ENCODE measurements at places on chromosomes 5 and 9. TPM values are rescaled to one million over a fixed set of nuclear protein-coding genes. Genes with fewer than 3 reads are reported as not detected.
A peak's percentile ranks its signal among the peaks of the same experiment; 100 is the strongest.

DNA sequence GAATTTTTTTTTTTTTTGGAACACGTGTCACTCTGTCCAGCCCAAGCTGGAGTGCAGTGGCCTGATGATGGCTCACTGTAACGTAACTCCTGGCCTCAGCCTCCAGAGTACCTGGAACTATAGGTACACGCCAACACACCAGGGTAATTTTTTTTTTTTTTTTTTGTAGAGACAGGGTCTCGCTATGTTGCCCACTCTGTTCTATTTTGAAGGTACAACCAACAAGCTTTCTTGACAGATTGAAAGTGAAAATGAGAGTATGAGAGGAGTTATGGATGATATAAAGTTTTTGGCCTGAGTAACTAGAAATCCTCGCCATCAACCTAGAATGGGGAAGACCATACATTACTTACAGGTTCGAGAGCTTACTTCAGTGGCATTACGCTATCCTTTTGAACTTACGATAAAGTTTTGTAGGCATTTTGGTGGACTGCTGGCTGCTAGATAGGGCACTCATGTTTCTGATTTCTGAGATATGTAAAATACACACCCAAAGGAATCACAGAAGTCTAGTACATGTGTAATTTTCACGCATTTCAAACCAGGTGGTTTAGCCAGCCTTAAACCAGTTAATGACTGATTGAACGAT lies 806 bp upstream of the CDC42SE2 start:
- DNase-seq: peak; percentile 44

GRCh38 chr5:142601432-142601831 lies 84.5 kb downstream of the FGF1 start:
- DNase-seq: no peak

GRCh38 chr5:87826507-87826906 lies 413.8 kb upstream of the CCNH start:
- no peak for DNase-seq

DNA sequence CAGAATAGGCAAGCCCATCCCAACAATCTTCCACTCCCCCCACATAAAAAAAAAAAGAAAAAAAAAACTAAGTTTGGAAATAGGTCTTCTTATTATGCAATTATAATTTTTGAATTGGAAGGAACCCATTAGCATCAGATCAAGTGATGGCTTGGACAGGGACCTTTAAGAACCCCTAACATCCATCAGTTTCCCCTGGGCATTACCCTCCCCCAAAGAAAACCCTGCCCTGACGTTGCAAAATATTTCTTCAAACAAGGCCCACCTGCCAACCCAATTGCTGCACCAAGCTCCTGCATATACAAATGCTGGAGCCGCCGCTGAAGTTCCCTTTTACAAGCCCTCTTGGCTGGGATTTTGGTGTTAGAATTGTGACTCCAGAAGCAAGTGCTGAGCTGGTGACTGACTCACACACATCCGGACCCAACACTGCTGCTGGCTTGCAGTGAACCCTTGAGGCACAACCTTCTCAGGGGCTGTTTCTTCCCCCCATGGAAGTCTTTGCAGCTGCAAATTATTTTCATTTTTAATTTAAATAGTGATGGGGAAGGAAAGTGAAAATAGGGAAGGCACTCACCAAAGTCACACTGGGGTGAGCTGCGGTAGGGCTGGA lies 56.1 kb upstream of the AFAP1L1 start:
- DNase-seq: no peak

DNA sequence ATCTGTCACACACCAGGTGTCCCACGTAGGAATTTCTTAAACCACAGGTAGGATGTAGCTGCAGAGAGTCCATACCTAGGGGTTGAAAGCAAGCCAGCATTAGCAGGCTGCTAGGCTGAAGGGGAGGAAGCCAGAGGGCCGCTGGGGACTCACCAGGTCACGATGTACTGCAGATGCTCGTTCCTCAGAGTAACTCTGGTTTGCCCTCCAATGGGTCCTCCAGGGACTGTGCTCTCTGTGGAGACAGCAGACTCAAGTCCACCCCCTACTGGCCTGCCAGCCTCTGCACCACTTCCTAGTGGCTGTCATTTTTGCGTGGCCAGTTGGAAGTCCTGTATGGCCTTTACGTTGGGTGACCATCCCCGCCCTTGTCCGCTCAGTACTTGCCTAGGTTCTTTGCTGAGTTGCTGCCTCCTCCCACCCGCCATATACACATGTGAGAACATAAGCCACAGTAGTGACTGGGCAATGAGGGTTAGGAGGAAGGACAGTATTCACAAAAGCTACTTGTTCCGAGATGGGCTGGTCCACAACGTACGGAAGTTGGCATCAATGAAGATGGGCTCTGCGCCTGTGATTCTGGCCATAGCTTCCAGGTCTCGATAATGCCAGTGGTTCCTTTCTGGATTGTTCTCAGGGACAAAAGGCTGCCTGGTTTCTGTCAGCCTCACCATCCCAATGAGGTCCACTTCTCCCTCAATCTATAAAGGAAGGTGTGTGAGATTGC lies 4.1 kb downstream of the RPL7A start:
- DNase-seq: no peak

DNA sequence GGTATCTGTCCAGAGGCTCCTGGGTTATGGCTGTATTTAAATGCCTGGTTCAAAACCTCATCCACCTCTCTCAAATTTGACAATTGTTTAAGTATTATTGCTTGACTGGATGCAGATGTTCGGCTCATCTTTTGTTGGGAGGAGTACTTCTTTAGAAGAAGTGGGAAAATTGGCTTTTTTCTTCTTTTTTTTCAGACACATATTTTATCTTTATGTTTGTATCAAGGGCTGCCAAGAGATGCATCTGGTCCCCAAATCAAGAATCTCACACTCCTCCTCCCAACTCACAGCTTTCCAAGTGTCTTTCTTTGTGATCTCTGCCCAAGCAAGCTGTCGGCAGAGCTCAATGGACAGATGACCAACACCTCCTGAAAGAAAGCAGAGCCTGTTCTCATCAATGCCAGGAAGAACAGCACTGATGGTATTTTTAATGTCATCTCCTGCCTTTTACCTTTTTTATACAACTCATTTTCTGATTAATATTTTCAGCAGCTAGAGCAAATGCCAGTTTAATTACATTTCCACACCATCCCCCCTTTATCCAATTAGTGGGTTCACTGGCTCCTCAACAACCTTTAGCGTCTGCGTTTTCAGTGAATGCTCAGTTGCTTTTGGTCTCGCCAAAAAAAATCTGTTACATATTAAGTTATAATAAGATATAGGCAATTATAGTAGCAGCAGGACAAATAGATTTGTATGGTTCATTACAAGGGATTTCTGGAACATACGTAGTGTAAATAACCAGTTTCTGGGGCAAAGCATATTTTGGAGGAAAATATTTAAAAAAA lies 110.3 kb upstream of the SLIT3 start:
- DNase-seq: peak; percentile 24

DNA sequence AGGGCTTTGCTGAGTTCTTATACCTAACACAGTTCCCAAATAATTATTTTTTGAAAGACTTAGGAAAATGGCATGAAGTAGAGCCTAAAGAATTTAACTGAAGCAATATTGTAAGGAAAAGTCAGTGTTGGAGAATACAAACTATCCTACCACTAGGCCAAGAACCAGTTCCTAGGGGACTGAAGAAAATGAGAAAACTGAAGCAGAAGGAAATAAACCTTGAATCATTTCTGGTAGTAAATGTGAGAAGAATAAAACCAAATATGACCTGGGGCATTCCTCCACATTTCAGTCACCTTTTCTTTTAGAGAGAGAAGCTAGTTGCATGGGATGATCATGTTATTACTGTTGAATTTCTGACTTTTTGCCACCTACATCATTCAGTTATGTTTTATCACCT lies 1393.9 kb upstream of the C9orf72 start:
- DNase-seq: no peak

DNA sequence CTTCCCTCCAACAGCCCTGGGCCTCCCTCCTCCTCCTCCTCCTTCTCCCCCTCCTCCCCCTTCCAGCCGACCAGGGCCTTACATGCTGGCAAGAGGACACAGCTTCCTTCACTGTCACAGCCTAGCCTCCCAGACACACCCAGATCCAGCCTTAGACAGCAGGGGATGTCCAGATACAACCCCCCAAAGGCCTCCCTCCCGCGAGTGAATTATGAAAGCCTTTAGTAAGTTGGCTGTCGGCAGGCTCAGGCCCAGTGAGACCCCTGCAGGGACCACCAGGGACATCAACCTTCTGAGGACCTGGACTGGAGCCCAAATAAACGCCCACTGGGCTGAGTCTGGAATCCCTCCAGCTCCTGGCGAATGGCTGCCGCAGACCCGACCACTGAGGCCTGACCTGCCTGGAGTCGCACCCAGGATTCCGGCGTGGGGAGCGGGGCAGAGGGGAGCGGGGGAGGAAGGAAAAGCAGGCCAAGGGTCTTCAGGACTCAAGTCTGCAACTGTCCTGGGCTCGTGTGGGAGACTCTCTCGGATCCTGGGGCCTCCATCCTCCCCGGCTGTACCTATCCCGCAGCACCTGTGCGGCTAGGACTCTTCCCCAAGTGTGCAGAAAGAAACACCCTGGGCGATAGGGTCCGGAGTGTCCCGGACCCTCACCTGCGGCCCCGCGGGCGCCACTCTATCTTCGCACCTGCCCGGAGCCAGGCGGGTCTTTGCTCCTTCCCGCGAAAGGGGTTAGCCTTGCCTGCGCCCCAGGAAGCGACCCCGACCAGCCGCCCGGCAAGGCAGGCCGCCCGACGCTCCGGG lies 705 bp downstream of the SEPTIN8 start:
- DNase-seq: peak; percentile 63

DNA sequence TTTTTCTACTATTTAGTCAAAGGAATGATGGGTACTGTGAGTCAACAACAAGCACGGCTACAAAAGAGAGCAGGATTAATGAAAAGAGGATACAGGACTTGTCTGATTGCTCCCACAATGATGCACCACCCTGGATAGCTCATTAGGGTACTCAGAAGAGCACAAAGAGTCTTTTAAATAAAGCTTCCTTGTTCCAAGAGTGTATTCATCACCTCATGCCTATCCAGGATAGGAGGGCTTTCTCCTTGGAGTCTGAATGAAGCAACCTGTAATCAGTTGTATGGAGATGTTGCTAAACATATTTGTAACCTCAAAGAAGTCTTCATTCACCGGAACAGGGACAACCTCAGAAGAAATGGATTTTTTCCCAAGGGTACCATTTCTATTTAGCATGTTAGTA lies 219.5 kb upstream of the TMEM161B start:
- DNase-seq: no peak

- no peak for DNase-seq
These were observed 163.9 kb upstream of the CLINT1 start for GRCh38 chr5:158022837-158023236.

DNA sequence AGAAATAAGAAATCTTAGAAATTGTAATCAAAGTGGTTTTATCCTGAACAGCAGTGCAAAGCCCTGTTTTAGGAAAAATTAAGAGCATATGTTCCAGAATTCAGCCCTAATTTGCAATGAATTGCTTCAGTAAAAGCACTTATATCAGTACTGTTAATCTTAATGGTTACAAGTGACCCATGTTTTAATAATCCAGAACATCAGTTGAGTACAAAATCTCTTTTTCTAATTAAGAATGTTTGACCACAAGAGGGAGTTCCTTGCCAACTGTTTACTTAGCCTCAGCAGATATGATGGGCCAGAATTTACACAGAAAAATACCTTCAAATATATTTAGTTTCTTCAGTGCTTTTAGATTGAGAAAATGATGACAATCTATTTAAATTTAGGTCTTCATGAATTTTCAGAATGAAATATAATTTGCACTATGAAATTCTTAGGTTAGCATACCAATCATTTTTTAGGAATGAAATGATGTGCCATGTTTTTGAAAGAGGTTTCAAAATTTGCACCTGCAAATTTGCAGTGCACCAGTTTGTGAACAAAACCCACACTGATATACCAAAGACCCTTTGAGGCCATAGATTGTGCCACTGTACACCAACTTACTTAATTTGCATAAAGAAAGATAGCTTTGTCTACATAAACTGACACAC lies 926.3 kb upstream of the ARRDC3 start:
- peak; percentile 61 for DNase-seq

GRCh38 chr9:88922091-88922490 lies 69.2 kb upstream of the S1PR3 start:
- no peak for DNase-seq

- no peak for DNase-seq
These were observed 105.5 kb upstream of the CHD1 start for GRCh38 chr5:99034336-99034735.

- no peak for DNase-seq
These were observed 122.7 kb upstream of the LPAR1 start for GRCh38 chr9:111161015-111161415.

GRCh38 chr9:116635908-116636307 lies 51.2 kb upstream of the TRIM32 start:
- no peak for DNase-seq

Gene MAP1B
- total RNA-seq: 116 TPM

Gene SPATA31A3
- not detected for total RNA-seq

Gene SHC3
- total RNA-seq: 1.1 TPM

Gene NUTM2F
- total RNA-seq: not detected

Gene IL33
- total RNA-seq: 21.3 TPM

Gene SV2C
- total RNA-seq: 0.31 TPM

Gene EIF4EBP3
- total RNA-seq: not detected

Gene BSPRY
- 2.6 TPM for total RNA-seq

Gene CXCL14
- total RNA-seq: 71.1 TPM

Gene RNF183
- 0.21 TPM for total RNA-seq

Gene NR2F1
- 31.2 TPM for total RNA-seq
